ENCODE measurements at places on chromosomes 4 and X.
A peak's percentile ranks its signal among the peaks of the same experiment; 100 is the strongest.

DNA sequence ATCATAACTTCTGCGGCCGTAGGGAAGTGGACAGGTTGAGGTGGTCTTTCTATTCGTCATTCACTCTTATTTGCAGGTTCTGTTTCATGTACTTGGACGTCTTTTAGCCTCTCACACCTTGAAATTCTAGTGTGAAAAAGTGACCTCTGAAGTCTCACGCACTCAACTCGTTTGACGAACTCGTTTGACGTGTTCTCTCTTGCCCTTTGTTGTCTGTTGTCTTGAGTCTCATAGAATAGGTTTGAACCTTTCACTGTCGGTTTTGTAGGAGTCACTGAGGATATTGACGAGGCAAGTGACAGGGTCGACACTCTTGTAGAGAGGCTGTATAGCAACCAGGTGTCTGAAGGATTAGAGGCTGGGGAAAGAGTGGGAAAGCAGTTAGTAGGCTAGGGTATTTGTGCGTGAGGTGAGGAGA, 1.1 kb upstream of the PGRMC2 start:
- no peak for DNase-seq

GRCh38 chrX:30741545-30741944, 88.3 kb downstream of the GK start:
- DNase-seq, result no peak

DNA sequence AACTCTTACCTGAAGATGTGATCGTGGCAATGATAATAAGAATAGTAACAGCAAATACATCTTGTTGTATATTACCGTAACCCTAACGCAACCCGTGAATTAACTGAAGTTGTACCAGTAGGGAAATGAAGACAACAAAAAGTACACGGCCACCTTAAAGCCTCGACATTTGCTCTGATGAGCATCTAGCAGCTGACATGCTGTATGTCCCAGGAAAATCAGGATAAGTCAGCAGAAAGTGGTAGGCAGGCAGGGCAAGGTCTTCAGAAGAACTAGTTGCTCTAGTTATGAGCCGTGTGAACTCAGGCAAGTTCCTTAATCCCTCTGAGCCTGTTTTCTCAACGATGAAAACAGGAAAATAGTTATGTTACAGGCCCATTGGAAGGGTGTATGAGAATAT, 7.7 kb upstream of the ASB5 start:
- DNase-seq, result no peak

- no peak for DNase-seq
These were observed 496.9 kb downstream of the TMA16 start for GRCh38 chr4:163991298-163991865.

DNA sequence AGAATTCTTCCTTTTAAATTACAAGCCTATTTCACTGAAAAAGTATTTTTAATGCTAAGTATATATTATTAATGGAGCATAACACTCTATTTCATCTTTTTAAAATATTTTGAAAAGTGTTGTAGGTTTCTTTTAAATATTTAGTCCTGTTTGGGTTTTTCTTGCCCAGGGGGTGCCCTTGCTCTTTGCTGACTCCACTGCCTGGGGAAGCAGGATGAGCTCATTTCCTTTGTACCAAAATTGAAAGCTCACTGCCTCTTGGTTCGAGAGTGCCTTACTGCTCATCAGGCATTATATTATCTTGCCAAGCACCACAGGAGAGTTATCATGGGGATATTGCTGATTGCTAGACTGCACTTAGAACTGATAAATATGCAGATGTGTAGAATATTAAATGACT, 819.2 kb downstream of the PCDH18 start:
- no peak for DNase-seq

DNA sequence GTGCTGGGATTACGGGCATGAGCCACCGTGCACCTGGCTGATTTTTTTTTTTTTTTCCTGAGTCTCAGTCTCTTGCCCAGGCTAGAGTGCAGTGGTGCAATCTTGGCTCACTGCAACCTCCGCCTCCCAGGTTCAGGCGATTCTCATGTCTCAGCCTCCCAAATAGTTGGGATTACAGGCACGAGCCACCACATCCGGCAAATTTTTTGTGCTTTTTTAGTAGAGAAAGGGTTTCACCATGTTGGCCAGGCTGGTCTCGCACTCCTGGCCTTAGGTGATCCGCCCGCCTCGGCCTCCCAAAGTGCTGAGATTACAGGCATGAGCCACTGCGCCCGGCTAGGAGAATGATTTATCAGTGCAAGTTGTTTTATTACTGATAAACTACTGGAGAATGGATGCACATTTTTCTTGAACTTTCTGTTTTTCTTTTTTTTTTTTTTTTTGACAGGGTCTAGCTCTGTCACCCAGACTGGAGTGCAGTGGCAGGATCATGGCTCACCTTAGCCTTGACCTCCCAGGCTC, 39.7 kb upstream of the DHRSX start:
- no peak for DNase-seq

GRCh38 chr4:158821228-158821971, 52.6 kb downstream of the FNIP2 start:
- DNase-seq, result no peak

DNA sequence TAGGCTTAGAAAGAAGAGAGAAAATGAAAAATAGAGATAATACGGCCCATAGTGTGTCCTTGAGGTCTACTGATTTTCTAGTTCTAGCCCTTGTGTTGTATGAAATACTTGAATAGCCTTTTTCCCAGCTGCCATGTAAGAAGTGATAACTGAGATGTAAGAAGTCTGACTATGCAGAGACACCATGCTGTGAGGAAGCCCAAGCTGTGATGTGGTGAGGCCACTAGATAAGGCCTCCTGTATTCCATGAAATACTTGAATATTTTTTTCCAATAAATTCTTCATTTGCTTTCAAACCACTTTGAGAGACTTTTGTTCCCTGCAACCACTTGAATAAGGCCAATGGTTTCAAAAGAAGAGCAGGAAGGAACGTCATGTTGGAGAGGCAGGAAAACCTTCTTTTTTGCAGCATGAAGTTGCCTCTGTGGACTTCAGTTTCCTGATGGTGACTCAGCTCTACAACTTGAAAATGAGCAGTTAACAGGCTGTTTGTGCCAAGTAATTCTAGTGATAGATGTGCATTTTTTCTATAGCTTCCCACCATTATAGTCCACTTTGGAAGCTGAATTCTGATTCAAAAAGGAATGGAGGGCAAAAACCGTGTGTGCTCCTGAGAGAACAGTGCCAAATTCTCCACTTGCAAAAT, 25.5 kb upstream of the FAM9C start:
- DNase-seq, result no peak

- DNase-seq, result peak; percentile 64
These were observed 250.8 kb downstream of the ARHGAP24 start for GRCh38 chr4:85725721-85726170.

DNA sequence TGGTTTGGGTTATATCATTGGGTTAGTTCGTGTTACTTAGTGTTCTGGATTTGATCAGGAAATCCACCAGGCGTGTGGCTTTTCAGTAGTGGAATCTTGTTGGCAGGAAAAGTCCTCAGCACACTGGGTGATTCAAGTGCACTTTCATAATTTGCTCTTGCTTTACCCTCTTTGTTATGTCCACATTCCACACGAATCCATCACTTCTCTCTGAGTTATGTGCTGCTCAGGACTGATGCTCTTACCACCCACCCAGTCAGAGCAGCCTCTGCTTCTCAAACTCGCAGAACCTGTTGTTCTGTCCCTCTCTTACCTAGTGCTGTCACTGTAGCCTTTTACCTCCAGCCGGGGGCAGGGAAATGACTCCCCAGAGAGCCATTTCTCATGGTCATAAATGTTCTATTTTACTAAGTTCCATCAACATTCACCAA, 37.2 kb upstream of the SCRG1 start:
- DNase-seq, result no peak

DNA sequence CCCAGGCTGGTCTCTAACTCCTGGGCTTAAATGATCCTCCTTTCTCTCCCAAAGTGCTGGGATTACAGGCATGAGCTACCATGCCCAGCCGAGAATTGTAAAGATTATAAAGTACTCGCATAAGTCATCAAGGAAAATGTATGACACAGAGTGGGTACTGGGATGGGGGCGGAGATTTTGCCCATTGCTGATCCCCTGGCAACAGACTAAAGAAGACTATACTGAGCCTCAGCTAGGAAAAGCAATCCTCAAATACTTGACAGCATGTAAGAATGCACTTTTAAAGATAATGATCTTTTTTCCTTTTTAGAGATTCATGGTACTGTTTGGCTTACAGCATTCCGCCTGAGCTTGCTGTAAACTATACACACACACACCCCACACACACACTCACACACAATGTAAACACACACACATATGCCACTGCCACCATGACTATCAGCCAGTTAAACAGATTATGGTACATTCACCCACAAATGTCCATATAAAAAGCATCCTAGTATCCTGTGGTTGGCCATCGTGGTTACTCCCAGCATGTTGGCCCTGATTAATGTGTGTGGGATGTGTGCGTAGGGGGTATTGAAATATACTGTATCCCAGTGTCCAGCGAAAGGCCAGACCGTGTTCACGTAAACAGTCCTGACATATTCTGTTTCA, 113.0 kb downstream of the AMELX start:
- no peak for DNase-seq
